ENCODE measurements at places on chromosomes 11 and 22. TPM values are rescaled to one million over a fixed set of nuclear protein-coding genes. Genes with fewer than 3 reads are reported as not detected.
A peak's percentile ranks its signal among the peaks of the same experiment; 100 is the strongest.

DNA sequence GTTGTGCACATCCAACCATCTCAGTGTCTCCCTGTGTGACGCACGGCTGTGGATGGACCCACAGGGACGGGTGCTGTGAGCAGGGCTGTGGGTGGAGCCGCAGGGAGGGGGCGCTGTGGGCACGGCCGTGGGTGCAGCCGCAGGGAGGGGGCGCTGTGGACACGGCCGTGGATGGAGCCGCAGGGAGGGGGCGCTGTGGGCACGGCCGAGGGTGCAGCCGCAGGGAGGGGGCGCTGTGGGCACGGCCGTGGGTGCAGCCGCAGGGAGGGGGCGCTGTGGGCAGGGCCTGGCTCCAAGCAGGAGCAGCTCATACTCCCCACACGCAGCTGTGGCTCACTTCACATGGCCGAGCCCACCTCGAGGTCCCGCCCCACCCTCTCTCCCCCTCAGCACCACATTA, 6.0 kb upstream of the MAPK11 start:
- DNase-seq, result peak; percentile 66

DNA sequence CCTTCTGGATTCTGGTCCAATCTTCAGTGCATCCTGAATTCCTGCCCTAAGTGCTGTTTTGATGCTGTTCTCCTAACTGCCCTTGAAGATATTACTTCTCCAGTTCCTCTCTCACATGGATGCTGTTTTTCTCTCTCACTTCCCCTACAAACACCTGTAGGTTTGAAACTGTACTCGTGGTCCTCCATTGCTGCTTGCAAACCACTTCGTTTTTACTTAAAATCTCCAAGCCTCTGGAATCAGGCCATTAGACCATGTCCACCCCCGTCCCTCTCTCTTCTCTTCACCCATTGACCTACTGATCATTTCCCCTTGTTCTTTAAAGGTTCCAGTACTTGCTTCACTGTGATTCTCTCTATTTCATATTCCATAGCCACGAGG, 988.1 kb downstream of the NTM start:
- no peak for DNase-seq

GRCh38 chr11:35553021-35553420, 27.6 kb upstream of the PAMR1 start:
- no peak for DNase-seq

GRCh38 chr11:129729216-129729615, 86.4 kb upstream of the TMEM45B start:
- no peak for DNase-seq

GRCh38 chr11:76051937-76052336, 154.4 kb downstream of the WNT11 start:
- no peak for DNase-seq

DNA sequence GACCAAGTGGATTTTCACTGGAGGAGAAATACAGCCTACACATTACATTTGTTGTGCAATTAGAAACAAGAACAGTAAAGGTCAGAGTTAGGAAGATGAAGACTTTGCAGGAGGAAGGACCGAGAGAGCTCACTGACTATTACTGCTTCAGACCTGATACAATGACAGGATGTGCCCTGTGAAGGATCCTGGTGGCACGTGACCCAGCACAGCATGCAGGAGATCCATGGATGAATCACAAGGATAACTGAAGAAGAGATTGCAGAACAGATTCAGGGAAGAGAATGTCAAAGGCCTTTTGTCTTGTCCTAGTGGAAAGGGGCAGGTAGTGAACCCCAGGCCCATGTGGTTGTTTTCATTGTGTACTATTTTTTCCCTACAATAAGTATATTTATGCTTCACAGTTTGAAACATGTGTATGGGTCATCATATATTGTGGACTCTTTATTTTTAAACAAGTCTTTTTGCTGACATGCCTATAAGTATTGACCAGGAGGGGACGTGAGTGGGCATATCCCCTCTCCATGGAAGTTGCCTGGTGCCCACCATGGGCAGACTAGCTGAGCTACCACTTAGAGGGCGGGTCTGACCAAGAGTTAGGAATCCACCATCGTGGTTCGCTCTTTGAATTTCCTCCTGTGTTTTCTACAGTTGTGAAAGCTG, 44.3 kb downstream of the RASSF10 start:
- no peak for DNase-seq

DNA sequence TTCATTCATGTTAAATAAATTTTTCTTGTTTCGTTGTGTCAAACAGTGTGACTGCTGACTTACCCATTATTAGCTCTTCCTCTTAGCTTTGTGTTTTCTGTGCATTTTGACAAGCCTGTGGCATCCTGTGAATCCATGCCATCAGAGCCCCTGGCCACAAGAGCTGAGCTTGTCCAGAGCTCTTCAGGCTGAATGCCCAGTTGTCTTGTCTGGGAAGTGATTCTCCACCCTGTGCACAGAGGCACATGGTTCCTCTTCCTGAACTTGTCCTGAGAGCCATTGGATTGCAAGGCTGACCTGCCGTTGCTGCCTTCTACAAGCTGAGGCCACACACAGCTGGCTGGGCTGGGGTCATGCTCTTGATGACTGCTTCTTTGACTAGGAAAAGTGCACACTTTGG, 64.1 kb downstream of the PPP6R3 start:
- DNase-seq, result no peak

DNA sequence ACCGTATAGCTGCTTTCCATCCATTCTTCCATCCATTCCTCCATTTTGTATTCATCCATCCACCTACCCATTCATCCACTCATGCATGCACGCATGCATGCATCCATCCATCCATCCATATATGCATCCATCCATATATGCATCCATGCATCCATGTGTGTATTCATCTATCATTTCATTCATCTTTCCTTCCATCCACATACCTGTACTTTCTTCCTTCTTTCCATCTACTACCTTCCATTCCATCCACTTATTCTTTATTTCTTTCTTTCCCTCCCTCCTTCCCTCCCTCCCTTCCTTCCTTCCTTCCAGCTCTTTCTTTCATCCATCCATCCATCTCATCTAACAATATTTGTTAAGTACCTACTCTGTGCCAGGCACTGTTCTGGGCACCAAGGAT, 19.9 kb downstream of the KIAA1671 start:
- no peak for DNase-seq

DNA sequence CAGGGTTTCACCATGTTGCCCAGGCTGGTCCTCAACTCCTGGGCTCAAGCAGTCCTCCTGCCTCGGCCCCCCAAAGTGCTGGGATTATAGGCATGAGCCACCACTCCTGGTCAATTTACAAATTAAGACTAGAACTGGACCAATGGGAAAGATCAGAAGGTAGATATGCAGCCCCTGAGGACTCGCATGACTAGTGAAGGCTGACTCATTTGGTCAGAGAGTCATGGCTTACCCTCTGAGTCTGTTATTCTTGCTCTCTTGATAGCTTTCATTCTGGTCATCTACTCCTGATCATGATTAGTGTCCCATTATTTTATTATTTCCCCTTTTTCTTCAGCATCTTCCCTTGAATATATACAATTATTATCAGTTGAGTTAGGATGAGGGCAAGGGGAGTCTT, 2.7 kb upstream of the LDHAL6A start:
- no peak for DNase-seq

GRCh38 chr11:20308601-20309000, 54.9 kb upstream of the HTATIP2 start:
- no peak for DNase-seq

DNA sequence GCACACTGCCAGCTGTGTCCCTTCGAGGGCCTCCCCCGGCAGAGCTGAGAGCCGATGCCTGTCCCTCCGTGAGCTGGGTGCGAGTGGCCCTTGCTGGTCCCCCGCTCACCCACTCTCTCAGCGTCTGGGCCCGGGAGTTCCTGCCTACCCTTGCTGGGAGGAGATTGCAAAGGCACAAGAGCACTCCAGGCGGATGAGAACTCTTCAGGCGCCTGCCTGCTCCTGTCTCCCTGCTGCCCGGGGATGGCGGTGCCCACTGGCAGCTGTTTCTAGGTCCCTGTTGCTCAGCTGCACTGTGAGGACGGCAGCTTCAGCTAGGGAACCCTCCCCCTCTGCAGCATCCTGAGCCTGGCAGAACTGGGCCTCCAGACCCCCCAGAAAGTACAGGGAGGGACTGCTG, 61.1 kb downstream of the FLRT1 start:
- no peak for DNase-seq

- DNase-seq, result no peak
Measured at GRCh38 chr22:28172892-28173670, 254.0 kb upstream of the PITPNB start.

DNA sequence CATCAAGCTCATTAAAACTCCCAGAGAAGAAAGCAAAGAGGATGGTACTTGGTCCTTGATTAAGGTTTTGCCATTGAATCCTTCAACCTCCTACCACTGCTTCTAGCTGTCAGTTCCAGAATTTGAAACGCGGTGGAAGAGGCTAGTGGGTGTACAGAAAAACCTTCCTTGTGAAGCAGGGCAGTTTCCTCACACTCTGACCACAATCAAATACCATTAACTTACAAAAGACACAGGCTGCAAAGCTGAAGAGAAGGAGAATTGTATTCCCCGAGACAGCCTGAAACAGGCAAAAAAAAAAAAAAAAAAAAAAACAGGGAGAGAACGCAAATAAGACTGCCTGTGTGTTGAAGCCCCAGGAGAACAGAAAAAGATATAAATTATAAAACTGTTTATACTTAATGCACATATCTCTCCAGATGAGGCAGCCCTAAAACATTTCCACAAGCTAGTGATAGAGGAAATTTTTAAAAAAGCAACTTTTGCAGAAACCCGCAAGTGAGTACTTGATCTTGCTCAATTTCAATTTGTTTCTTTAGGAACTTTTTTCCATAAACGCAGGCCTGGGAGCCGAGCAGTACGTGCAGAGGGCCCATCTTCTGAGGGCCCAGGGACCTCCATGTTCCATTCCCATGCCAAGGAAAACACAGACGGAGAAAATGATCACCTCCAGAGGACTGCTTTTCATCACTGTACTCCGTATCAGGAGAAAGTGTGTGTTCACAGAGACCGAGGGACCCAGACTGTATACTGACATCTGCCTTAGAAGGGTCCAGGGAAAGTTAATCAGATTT, 218.7 kb upstream of the BLID start:
- DNase-seq, result no peak

DNA sequence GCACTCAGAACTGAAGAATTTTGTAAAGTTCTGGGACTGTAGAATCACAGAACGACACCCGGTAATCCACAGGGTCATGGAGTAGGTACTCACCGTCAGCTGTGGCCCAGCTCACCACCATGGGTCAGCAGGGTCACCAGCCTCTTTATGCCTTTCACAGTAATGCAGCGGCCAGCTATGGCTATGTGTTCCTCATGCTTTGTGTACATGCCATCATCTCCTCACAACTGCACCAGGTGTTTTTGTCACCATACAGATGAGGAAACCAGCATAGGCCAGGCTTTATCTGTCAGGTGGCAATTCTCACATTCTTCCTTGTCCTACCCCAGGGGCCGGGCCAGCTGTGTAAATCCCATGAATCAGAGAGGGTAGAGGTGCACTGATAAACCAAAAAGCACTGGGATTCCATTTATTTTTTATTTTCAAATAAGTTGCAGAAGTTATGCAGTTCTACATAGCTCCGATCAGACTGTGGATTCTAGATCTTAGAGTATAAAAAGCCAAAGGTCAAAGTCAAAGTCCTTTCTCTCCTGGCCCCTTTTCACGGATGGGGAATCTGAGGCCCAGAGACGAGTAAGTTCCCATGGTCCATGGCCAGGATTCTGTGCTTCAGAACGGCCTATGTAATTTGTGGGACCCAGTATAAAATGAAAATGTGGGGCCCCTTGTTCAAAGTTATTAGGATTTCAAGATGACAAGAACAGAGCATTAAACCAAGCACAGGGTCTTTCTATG, 17.5 kb downstream of the TSKU start:
- DNase-seq, result no peak

- no peak for DNase-seq
Measured at GRCh38 chr22:49290711-49291110, 537.0 kb downstream of the BRD1 start.

The HTR3A gene
- total RNA-seq, result not detected

The PLAAT3 gene
- total RNA-seq, result 15.4 TPM

The RGL4 gene
- 1.7 TPM for total RNA-seq

The OR4C12 gene
- not detected for total RNA-seq

The PDE2A gene
- 0.15 TPM for total RNA-seq

The ESAM gene
- 26.1 TPM for total RNA-seq

The VPREB3 gene
- total RNA-seq, result 25.7 TPM

The OLFML1 gene
- not detected for total RNA-seq

The YPEL4 gene
- not detected for total RNA-seq

All from GM12878 (cell line).